Stimulated activated CD4-positive, alpha-beta T cell treated with anti-CD3 and anti-CD28 coated beads, TNF-alpha, amount 100 ng/mL, for 4 hours (primary cell): ENCODE measurements at places on chromosomes 3 and 15.

- no peak for DNase-seq
These were observed 315.4 kb downstream of the PTPRG start for GRCh38 chr3:61876797-61877196.

DNA sequence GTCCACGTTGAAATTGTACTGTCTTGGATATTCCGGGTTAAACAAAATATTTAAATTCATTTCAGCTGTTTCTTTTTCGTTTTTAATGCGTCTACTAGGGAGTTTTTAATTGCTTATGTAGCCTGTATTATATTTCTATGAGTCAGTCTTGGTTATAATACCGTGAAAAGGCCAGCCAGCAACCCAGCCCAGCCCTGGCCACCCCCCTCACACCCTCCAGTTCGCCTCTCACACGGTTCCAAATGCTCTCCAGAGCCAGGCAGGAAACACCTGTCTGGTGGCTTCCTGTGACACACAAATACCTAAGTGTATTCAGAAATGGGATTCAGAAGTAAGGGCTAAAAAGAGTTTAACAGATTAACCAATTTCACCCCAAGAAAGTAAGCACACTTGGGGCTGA, 4.4 kb downstream of the SH3BP5 start:
- DNase-seq: no peak

DNA sequence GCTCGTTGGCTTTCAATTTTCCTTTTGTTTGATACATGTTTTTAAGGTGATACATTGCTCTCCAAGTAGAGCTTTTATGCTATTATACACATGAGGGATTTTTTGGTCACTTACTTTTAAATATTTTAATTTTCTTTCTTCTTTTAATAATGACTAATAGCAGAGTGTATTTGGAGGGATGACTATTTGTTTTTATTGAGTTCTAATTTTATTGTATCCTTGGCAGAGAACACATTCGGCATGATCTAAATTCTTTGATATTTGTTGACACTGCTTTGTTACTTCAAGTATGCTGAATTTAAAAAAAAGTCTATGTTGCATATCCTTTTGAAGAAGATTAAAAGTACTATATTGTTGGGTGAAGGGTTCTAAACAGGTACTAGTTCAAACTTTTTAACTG, 149.9 kb upstream of the PDZRN3 start:
- no peak for DNase-seq

- DNase-seq: no peak
These were observed 1.5 kb downstream of the CHSY1 start for GRCh38 chr15:101250341-101250831.

- DNase-seq: no peak
These were observed 19.1 kb downstream of the TRNT1 start for GRCh38 chr3:3145831-3146230.
